NCI-H2081 treated with DMSO at 0.1 percent for 48 hours (cell line): ENCODE measurements at places on chromosomes 5 and 9.

GRCh38 chr5:132962429-132963021, 909 bp downstream of the AFF4 start:
- peak; percentile 2 for DNase-seq

DNA sequence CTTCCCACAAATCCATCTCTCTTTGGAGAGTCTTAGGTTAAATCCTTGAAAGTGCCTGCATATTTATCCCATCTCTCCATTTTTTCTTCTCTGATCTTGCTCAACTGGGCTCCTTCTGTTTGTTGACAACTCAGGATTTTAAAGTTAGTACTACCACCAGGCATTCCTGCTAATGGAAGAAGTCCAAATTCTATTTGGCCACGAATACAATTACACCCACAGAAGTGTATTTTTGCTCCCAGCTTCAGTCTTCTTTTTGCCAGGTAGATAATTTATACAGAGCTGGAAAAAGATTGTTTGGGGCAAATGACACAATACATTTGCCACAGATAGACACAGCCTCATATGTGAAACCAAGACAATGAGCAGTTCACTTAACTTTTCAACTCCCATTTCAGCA, 74.8 kb downstream of the CETN3 start:
- no peak for DNase-seq

DNA sequence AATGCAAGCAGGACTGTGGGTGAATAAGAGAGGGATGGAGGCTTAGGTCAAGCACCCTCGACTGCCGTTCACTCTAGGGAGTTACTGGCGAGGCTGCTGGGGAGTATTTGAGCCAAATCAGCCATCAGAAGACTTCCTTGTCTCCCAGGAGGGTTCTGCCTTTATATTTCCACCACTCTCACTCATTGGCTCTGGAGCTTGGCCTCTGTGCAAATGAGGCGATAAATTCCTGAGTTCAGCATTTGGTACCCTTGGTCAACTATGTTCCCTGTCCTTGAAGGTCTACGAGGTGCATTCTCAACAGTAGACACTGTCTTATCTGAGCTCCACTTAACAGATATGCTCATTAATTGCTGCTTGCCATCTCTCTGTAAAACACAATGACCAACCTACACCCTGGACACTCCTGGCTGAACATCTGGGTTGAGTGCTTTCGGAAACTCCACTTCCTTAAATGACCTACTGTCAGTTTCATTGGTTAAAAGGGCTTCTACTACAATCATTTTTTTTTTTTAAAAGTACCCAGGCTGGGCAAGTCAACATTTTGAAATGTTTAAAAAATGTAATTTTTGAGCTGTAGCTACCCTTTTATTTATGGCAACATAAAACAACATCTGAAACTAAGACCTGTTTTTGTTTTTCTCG, 153.2 kb downstream of the NTRK2 start:
- no peak for DNase-seq

- peak; percentile 51 for DNase-seq
Observed at GRCh38 chr5:38994324-38994927, 79.8 kb downstream of the RICTOR start.

DNA sequence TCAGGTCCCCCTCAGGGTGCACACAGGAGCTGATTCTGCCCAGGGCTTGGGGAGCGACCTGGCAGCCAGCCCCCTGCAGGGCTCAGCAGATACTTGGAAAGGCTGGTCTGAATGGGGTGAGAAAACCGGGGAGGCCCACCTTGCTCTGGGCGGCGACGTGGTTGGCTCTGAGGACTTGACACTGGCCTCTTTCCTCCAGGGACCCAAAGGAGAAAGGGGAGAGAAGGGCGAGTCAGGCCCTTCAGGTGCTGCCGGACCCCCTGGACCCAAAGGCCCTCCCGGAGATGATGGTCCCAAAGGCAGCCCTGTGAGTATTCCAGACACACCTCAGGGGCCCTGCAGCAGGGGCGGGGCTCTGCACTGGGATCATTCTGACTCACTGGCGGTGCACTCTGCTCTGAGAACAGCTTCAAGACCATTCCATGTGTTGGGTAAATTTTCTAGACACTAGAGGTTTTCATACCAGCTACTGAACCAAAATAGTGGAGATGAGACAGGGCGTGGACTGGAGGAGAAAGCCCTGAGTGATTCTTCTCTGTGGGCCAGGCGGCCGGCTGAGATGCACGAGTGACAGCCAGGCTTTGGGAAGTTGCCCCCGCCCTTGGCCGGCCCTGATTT, 65.9 kb upstream of the FCN2 start:
- no peak for DNase-seq
